GM12864 (cell line): ENCODE measurements at places on chromosomes 5 and 9.
A peak's percentile ranks its signal among the peaks of the same experiment; 100 is the strongest.

DNA sequence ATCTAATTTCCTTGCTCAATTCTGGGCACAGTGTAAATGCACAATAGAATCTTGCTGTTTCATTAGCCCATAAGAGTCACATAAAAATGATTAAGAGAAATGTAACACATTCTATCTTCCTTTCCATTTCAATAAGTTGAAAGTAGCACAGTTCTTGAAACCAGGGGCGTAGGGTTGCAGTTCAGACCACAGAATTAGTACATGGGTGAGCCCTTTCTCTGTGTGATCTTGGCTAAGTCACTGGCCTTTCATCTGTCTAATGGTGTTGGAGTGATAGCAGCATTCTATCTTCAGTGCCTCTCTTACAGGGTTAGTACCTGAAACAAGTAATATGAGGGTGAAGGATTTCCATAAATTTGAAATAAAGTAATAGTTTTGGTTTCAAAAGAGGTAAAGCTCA is 445.3 kb upstream of the ZNF462 start:
- DNase-seq = peak; percentile 27

- no peak for DNase-seq
These were observed 98.0 kb downstream of the MACIR start for GRCh38 chr5:103356350-103357091.

GRCh38 chr9:25913806-25914205 is 235.6 kb upstream of the TUSC1 start:
- DNase-seq = no peak

- no peak for DNase-seq
These were observed 118.3 kb downstream of the PIK3R1 start for GRCh38 chr5:68333649-68334552.

GRCh38 chr9:4293293-4293941 is 6.5 kb downstream of the GLIS3 start:
- no peak for DNase-seq

GRCh38 chr9:117395151-117395650 is 19.7 kb downstream of the ASTN2 start:
- DNase-seq = no peak

DNA sequence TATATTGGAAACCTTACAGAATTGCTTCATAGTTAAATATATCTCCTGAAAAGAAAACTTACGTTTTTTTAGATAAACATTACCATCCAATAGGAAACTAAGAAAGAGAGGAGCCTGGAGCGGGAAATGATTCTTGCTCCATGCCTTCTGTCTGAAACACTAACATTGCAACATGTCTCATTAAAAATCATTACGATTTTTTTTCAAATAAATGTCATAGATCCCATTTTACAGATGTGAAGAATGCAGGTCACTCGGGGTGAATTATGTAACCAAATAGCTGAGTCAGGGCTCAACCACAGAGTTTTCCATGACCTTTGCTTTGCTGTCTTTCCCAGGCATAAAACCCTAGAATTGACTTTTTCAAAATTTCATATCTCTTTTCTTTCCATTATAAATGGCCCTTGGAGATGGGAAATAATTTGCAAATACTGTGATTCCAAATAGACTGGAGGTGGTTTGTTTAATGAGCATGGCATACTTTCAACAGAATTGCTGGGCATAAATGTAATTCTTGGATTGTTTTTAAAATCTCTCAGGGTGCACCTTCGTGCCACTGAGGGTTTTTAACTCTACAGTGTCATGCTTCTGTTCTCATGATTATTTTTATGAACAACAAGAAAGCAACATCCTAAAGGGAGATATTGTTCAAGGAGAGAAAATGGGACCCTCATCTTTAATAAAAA is 302.8 kb downstream of the EBF1 start:
- no peak for DNase-seq

DNA sequence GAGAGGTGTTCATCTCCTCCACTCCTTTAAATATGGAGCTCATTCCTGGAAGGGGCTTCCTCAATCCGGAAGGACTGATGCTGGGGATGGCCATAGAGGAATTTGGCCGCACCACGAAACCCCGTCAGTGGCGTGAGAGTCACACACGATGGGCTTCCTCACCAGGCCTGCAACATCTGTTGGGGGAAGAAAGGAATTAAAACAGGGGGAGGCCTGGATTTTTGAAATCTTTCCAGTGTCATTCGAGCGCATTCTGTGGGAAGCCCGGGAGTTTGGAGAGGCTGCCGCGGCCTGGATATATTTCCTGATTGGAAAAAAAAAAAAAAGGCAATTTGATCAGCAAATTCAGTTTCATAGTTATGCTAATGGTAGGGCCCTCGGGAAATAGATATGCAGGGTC is 76.3 kb upstream of the ORM1 start:
- no peak for DNase-seq

- no peak for DNase-seq
These were observed 323.4 kb downstream of the NR2F1-AS1 start for GRCh38 chr5:93257616-93258015.

DNA sequence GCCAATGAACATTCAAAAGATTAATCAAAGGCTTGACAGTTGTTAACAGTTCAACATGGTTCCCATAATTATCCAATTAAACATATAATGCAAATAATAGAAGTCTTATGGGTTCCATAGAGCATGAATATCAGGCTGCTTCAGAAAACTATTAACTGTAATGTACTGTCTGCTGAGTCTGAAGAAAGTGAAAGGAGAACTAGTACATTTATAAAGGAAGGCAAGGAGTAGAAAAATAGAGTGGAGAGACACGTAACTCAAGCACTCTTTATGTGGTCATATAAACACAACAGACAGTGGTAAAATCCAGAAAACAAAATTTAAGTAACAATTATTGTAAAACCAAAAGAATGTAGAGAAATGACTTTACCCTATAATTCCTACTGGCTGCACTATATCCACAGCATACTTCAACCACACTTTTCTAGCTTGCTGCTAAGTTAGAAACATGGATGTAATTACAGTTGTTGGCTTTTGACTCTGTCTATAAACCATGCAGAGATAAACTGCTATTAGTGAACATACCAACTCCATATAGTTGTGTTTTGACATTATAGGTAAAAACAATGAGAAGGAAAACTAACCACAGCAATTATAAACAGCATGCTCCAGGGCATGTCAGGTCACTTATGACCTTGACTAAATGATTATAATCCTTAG is 32.7 kb downstream of the NFIB start:
- DNase-seq = no peak

DNA sequence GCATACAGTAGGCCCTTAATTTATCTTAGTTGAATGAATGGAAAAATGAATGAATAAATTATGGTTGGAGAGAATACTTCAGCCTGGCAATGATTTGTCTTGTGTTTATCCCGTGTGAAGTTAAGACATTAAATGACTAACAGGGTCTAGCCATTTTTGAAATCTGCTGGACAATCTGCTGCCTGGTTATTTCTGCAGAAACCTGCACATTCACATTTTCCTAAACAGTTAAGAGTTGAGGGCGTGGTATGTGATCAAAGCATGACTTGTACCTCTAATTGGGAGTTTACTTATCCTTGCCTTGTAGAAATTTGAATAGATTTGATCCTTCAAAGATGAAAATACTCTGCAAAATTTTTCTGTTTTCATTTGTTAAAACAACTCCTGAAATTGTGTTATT is 34.6 kb upstream of the NDFIP1 start:
- no peak for DNase-seq
